ENCODE measurements at places on chromosomes 7 and 10. TPM values are rescaled to one million over a fixed set of nuclear protein-coding genes. Genes with fewer than 3 reads are reported as not detected.
A peak's percentile ranks its signal among the peaks of the same experiment; 100 is the strongest.

Gene NEUROD6
- total RNA-seq, result not detected

Gene ZNF467
- total RNA-seq, result 0.08 TPM

Gene CTTNBP2
- total RNA-seq, result 0.05 TPM

GRCh38 chr10:63666836-63667383, 145.7 kb downstream of the REEP3 start:
- DNase-seq, result no peak

- DNase-seq, result no peak
These were observed 612.1 kb upstream of the FZD8 start for GRCh38 chr10:36254199-36254598.

Gene NRF1
- total RNA-seq, result 18.3 TPM

Gene SEMA3E
- total RNA-seq, result not detected

- DNase-seq, result no peak
These were observed 48.3 kb downstream of the ZNF783 start for GRCh38 chr7:149310113-149310836.

Gene PON1
- total RNA-seq, result not detected

Gene MUC12
- total RNA-seq, result 0.16 TPM

DNA sequence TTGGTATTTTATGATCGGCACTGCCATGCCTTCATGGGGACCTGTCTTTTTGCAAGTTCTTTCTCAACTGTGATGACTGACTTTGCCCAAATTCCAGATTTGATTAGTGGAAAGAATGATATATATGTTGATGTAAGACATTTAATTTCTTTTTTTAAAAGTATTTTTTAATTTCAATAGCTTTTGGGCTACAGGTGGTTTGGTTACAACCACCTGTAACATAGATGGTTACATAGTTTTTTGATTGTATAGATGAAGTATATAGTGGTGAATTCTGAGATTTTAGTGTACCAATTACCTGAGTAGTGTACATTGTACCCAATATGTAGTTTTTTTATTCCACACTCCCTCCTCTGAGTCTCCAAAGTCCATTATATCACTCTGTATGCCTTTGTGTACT, 69.6 kb downstream of the MCU start:
- no peak for DNase-seq

Gene CFAP58
- total RNA-seq, result not detected

Gene CALML3
- total RNA-seq, result not detected

Gene CFAP43
- total RNA-seq, result not detected

Gene PRSS37
- not detected for total RNA-seq

Gene ACSM6
- total RNA-seq, result not detected

GRCh38 chr10:70986623-70986950, 98.2 kb upstream of the PCBD1 start:
- no peak for DNase-seq

- no peak for DNase-seq
These were observed 30.8 kb downstream of the C10orf143 start for GRCh38 chr10:130079614-130080460.

Gene PNLIPRP3
- total RNA-seq, result not detected

DNA sequence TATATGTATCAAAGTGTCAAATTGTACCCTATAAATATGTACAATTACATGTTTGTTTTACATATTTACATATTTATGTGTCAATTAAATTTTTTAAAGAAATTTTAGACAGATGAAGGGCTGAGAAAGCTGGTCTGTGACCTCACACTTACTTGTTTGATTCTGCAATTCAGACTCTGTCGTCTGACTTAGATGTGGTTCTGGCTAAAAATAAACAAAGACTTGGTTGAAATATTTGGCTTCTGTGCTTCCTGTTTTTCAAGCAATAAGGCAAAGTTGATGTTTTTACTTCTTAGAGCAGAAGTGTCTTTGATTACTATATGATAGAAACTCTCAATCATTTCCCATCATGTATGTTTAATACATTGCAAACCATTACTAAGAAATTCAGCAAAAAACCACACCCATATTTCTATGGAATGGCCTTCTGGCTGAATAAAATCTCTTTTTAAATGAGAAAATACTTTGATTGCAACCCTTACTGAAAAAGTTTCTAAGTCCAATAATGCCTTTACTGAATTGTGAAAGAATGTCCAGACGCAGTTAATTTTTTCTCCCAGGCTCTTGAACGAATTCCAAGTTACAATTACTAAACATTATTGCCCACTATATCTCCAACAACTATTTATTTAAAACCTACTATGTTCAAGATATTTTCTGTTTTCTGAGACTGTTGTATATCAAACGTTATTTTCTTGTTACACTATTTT, 59.5 kb upstream of the PRKG1 start:
- DNase-seq, result no peak

Gene FAM237B
- not detected for total RNA-seq

GRCh38 chr10:103766751-103767505, 88.4 kb downstream of the SH3PXD2A start:
- DNase-seq, result no peak

Gene C10orf67
- total RNA-seq, result 0.73 TPM

DNA sequence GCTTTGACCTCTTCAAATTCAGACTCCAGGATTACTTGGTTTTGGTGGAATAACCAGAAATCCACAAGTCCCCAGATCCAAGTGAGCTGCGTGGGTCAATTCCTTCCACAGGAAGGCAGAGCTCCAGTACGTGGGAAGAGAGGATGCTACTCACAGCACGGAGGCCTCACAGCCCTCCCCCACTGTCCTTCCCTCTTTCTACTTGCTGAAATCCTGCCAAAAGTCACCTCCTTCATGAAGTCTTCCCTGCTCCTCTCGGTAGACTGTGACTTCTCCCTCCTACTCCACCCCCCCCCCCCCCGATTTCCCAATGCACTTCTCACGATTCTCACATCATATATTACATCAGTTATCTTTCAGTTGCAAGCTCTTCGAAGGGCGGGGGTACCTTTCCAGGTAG, 12.3 kb downstream of the CAMK2G start:
- no peak for DNase-seq

Gene SPDYE2B
- not detected for total RNA-seq

DNA sequence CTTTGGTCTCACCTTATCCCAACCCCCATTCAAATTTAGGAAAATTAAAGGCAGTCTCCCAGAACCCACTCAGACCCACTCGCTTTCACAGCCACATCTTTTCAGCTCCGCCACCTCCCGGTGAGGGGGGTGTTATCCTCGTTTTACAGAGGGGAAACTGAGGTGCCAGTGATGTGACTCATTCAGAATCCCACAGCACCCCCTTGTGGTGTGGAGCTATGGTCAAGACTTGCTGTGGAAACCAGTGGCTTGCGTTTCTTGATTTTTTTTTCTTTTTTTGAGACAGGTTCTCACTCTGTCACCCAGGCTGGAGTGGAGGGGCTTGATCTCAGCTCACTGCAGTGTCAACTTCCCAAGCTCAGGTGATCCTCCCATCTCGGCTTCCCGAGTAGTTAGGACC, 27.6 kb downstream of the SLC35G1 start:
- DNase-seq, result peak; percentile 8

Gene ZNF736
- 11.1 TPM for total RNA-seq

All from activated T-cell treated with anti-CD3 and anti-CD28 coated beads, Interleukin-2, amount 50 U/mL, for 4 hours (primary cell).